ENCODE measurements at places on chromosomes 12 and 14.

- DNase-seq = peak; percentile 39
Observed at GRCh38 chr12:78035901-78036606, 205.4 kb downstream of the NAV3 start.

DNA sequence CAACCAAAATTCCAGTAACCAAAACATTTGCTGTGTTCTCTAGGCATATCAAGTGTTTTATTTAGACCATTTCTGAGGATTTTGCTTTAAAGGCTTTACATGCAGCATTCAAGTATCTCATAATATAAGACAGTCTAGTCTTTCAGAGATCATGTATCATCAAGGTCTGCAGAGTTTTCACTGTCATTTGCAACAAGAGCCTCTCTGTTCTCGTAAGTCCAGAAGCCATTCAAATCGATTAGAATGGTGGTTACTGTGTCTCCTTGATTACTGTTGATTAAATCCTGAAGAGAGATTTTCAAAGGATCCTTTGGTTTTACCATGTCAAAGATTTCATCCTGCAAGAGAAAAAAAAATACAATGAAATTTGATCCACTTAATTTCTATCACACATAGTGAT lies 36.3 kb downstream of the PPP2R3C start:
- DNase-seq = no peak

- DNase-seq = no peak
Observed at GRCh38 chr12:10069099-10069498, 29.7 kb downstream of the CLEC1A start.

DNA sequence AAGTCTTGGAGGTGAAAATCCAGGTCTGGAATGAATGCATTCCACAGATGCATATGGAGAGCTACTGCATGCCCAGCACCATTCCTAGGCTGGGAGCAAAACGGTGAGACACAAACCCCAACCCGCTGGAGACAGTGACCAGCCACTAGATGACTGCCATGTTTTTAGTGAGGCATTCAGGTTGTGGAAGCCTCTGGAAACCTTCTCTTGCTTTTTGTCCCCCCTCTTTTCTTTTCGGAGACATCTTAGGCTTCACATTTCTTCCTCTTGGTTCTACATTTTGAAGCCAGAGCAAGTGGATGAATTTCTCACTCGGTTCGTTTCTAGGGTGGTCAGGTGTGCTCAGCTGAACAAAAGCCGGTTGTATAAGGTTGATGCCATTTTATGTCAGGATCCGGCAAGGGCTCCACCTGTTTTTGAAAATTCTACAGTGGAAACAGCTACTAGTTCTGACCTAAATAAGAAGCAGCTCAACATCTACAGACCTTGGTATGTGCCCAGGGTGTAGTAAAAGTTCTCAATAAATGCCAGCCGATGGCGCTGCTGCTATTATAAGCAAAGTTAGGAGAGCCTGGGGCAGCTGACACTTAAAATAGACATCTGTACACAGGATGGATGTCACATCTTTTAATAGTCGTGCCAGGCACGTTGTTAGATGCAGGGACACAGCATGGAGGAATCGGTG lies 1.8 kb upstream of the ZNF839 start:
- no peak for DNase-seq

- peak; percentile 58 for DNase-seq
Observed at GRCh38 chr12:113831016-113831415, 135.1 kb downstream of the RBM19 start.

GRCh38 chr12:122834921-122835749 lies at the start of gene HIP1R:
HIP1R (plus strand) TSS chr12:122835457; CDS start chr12:122835551, 94 bp downstream.
- no peak for DNase-seq

GRCh38 chr12:82728710-82729109 lies 42.0 kb downstream of the TMTC2 start:
- no peak for DNase-seq

- DNase-seq = no peak
Observed at GRCh38 chr14:86619726-86620125, 1089.8 kb downstream of the FLRT2 start.

DNA sequence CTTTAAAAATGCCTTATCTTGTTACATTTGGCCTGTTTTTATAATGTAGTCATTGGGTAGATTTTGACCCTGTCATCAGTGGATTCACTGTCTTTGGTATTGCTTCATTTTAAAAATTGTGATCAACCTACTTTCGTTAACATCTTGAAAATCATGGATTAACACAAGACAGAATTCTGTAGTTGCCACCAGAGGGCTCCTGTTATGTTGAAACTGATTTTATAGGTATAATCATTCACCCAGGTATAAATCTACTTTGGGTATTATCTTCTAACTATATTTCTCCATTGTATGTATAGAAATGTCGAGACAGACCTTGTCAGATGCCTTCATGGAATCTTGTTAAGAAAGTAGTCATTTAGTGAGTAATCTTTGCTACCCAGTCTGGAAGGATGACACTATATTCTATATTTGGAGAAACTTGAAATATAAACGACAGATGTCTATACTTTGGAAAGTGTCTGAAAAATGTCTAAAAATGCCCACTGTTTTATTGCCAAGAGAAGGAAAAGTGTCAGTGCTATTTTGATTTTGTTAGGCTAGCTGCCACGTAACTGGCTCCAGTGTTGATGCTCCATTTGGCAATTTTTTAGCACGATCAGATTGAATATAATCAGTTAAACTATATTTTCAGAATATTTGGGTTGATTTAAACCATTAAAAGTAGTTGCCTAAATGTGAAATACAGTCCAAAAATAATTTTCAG lies 129.4 kb downstream of the PELI2 start:
- DNase-seq = peak; percentile 50

GRCh38 chr12:64665514-64665913 lies 55.2 kb downstream of the RASSF3 start:
- peak; percentile 43 for DNase-seq

DNA sequence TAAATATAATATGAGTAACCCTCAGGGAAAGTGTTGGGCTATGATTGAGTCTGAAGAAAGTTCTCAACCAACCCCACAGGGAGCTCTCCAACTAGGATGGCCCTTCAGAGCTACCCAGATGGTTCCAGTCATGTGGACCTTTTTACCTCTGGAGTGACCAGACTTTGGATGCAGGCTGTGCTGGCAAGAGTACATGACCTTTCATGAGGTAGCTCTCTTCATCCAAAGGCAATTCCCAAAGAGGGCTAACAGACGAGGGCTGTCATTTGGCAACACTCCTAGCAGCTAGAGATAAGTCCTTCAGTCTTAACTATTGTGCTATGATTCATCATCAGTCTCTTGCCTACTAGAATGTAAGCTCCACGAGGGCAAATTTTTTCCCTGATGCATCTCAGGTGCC lies 75.4 kb downstream of the DUSP6 start:
- DNase-seq = peak; percentile 61

DNA sequence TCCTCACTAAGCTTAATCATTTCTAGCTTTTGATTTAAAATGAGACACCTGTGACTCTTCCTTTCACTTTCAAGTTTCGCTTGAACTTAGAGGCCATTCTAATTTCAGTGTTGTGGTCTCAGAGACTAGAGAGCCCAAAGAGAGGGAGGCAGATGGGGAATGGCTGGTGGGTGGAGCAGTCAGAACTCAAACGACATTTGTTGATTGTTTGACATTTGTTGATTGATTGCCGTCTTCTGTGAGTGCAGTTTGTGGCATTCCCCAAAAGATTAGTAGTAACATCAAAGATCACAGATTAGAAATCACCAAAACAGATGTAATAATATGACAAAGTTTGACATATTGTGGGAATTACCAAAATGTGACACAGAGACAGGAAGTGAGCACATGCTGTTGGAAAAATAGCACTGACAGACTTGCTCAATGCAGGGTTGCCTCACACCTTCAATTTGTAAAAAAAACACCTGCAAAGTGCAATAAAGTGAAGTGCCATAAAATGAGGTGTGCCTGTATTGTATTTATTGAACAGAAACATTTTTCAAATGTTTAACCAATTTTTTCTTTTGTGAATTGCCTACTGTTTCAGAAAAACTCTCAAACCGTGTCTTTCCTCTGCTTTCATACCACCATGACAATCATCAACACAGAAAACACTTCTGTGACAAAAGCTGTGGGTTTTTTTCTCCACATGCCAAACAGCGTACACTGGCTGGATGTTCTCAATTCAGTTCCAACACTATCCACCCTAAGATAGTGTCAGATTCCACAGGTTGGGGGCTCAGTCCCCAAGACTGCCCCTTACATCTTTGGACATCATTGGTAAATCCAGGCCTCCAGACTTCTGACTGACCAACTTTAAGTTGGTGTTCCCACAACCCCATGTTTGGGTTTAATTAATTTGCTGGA lies 376.3 kb upstream of the RGS6 start:
- DNase-seq = peak; percentile 40

GRCh38 chr12:121331248-121331647 lies 21.0 kb downstream of the ANAPC5 start:
- no peak for DNase-seq

GRCh38 chr14:60723907-60724618 lies at the start of gene SIX4:
SIX4 (minus strand) TSS chr14:60724351; CDS start chr14:60724074, 277 bp downstream.
- DNase-seq = peak; percentile 80

DNA sequence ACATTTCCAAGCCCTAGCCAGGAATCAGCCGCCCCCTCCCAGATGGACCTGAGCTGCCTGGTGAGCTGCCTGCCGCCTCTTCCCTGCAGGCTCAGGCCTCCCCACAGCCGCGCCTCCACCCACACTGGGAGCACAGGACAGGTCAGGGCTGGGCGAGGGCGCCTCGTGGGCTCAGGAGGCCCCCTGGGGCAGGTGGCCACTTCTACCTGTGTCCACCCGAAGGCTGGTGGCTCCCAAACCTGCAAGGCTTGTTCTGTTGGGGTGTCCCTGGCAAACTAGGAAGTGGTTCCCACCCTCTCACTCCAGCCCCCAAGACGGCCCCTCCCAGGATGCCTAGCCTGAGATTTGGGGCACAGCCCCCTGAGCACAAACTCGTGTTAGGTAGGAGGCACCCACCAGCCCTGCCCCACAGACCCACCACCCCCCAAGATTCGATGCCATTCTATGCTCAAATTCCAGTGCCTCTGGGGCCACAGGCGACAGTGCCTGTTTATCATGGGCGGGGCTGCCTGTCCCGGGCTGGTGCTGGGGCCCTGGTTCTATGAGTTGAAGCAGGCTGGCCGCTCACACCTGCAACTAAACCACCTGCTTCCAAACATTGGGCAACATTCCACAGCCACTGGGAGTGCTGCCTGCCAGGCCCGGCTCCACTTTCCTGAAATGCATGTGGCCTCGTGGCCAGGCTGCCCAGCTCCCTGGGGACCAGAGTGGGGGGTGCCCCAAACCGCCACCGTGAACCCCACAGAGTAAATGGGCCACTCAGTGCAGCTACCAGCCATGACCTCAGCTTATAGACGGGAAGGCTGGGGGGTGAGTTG lies 6.8 kb downstream of the MMP17 start:
- DNase-seq = no peak

- DNase-seq = peak; percentile 50
Observed at GRCh38 chr12:120944645-120945217, 33.6 kb upstream of the HNF1A start.

GRCh38 chr12:2302711-2303580 lies 250.2 kb downstream of the CACNA1C start:
- DNase-seq = no peak

DNA sequence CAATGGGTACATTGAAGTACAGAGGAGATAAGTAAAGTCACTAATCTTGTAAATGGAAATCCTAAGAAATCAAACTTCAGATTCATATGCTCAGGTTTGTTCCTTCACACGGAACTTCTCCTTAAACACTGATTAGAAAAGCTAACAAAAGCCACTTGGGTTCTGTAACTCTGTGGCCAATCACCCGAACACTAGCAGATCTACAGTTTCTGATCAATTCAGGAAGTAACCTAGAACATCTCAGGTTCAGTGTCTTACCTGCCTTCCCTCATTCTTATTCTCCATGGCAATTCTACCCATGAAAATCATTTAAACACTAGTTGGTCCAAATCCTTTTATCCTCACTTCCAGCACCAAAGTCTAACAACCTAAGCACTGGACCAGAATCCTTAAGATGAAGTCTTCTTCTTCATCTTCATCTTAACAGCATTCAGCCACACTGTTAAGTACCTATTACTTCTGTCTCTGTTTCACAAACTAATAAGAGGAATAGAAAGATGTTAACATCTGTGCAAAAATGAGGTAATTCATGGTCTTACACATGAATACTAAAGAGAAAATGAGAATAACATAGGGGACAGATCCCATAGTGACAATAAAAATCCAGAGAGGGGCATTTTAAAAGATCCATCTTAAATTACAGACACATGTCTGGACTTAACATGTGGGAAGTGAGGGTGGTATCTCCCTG lies 184.5 kb downstream of the SSPN start:
- DNase-seq = no peak

- no peak for DNase-seq
Observed at GRCh38 chr12:127723251-127723650, 543.7 kb upstream of the TMEM132C start.

DNA sequence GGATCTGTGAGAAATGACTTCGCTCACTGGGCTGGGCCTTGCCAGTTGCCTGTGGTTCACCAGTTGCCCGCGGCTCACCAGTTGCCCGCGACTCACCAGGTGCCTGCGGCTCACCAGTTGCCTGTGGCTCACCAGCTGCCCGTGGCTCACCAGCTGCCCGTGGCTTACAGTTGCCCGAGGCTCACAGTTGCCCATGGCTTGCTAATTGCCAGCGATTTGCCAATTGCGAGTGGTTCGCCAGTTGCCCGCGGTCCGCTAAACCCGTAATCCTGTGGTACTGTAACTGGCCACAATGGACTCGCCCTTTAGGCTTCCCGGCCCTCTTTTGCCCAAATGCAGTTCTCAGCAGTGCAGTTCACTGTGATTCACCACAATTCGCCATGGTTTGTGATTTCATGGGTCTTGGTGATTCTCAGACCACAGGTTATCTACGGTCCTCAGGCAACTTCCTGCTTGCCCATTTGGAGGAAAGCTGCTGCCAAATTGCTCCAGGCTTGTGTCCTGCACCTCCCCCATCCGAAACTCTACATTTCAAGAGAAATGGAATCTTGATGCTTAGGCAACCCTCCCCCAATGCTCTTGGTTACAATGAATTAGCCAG lies 15.0 kb upstream of the MEG3 start:
- DNase-seq = no peak

DNA sequence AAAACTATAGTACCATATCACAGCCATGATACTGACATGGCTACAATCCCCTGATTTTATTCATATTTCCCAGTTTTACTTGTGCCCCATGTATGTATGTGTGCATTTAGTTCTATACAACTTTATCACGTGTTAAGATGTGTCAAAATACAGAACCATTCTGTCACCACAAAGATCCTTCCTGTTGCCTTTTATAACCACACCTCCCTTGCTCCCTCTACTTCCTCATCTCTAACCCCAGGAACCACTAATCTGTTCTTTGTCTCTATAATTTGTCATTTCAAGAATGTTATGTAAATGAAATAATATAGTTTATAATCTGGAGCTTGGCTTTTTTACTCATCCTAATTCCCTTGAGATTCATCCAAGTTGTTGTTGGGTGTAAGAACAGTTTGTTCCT lies 358.4 kb downstream of the DPF3 start:
- DNase-seq = no peak

GRCh38 chr12:94872971-94873733 lies 130.3 kb downstream of the NDUFA12 start:
- DNase-seq = no peak

- DNase-seq = no peak
Observed at GRCh38 chr12:125408718-125409117, 343.5 kb downstream of the AACS start.

All from fibroblast of the aortic adventitia (primary cell).